ENCODE measurements at places on chromosomes 2 and 18.

DNA sequence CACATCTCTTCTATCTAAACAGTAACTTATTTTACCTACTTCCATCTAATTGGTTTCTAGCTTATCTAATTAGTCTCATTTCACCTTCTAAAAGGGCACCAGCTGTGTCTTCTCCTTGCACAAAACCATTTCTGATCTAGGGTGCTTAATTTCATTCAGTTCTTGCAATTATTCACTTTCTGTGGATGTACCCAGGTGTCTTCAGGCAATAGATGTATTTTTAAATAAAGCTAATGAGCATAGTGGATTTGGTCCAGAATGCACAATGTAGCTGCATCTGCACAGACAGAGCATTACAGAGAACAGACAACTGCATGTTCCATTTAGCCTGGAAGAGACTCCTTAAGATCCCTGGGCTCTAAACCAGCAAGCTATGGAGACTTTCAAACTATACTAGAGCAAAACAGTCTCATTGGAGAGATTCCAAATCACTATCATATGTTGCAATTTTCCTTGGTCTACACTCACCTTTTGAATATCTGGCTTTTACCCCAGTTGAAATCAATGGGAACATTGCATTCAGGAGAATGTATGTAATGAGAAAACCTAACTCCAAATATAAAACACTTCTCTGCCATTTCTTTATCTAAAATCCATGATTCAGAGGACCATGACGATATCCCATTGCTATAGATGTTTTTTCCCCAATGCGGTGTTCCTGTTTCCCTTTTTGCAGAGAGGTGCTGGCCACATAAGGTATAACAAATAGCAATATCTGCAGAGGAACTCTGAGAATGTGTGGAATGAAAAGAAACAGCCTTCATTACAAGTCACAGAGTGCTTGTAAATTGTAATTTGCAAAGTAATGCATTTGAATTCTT is 3.5 kb upstream of the RFX8 start:
- DNase-seq, result no peak

- no peak for DNase-seq
These were observed 129.4 kb upstream of the ATP5MC3 start for GRCh38 chr2:175310813-175311504.

- DNase-seq, result no peak
These were observed 131.8 kb upstream of the TTC39C start for GRCh38 chr18:23882616-23883276.

- no peak for DNase-seq
These were observed 22.2 kb upstream of the ETAA1 start for GRCh38 chr2:67374949-67375348.

DNA sequence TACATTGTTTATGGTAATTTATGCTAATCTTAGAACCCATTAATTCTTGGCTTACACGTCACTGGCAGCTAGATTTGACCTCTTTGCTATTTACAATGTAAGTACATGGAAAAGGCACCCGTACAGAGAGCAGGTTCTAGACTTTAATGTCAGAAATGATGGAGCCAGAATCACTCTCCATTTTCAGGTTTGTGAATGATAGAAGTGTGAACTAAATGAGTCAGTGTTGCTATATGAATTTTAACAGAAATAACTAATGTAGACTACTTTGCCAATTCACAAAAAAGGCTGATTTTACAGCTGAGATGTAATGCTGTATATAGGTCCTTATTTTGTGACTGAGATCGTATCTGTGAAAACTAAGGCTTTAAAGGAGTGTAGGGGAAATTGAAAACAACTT is 214.6 kb downstream of the LDLRAD4 start:
- no peak for DNase-seq

DNA sequence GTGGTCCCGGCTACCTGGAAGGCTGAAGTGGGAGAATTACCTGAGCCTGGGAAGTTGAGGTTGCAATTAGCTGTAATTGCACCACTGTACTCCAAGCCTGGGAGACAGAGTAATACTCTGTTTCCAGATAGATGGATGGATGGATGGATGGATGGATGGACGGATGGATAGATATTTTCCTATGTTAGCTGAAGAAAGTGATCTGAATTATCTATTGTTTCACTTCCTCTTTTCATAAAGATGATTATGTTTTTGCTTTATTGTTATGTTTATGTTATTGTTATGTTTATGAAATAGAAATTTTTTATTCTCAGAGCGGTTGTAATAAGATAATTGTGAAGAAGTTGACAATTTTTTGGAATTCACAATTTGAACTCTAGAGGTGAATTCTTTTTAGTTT is 33.3 kb upstream of the TTC27 start:
- DNase-seq, result no peak

GRCh38 chr2:60118061-60118460 is 435.4 kb downstream of the BCL11A start:
- DNase-seq, result no peak
